ENCODE measurements at places on chromosomes 2 and 18. TPM values are rescaled to one million over a fixed set of nuclear protein-coding genes. Genes with fewer than 3 reads are reported as not detected.

Gene ACVR1C
- total RNA-seq = 6.9 TPM

Gene COL6A3
- total RNA-seq = 2.1 TPM

Gene NCK2
- total RNA-seq = 98.6 TPM

Gene XDH
- total RNA-seq = not detected

Gene TUBA3E
- not detected for total RNA-seq

Gene TDRD15
- total RNA-seq = 0.06 TPM

- H3K27me3 ChIP-seq = no peaks in the 10 kb centered on the region
- no peak overlapping the region for H3K27ac ChIP-seq
- no peaks in the 10 kb centered on the region for H3K36me3 ChIP-seq
- H3K4me1 ChIP-seq = no peaks in the 10 kb centered on the region
Measured at GRCh38 chr2:30073523-30073922, 73.3 kb upstream of the YPEL5 start.

- no peaks in the 10 kb centered on the region for H3K36me3 ChIP-seq
- no peak overlapping the region for H3K27ac ChIP-seq
Measured at GRCh38 chr2:178819992-178820391, 12.8 kb upstream of the TTN start.

DNA sequence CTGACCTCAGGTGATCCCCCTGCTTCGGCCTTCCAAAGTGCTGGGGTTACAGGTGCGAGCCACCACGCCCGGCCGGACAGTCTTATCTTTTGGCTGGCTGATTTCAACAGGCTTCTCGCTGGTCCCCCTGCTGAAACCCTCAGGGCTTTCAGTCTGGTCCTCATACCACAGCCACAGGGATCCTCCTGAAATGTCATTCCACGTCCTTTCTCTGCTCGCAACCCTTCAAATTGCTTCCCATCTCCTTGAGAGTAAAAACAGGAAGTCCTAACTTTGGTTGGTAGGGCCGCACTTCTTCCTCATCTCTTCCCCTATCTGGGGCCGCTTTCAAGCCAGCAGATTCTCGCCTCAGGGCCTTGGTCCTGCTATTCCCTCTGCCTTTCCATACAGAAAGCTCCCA is 1.4 kb upstream of the CAB39 start:
- peaks cover 23% of the 10 kb centered on the region for H3K4me1 ChIP-seq
- H3K4me3 ChIP-seq = no peak overlapping the region
- no peak for DNase-seq
- no peaks in the 10 kb centered on the region for H3K27me3 ChIP-seq
- no peak overlapping the region for H3K27ac ChIP-seq
- H3K36me3 ChIP-seq = no peaks in the 10 kb centered on the region

DNA sequence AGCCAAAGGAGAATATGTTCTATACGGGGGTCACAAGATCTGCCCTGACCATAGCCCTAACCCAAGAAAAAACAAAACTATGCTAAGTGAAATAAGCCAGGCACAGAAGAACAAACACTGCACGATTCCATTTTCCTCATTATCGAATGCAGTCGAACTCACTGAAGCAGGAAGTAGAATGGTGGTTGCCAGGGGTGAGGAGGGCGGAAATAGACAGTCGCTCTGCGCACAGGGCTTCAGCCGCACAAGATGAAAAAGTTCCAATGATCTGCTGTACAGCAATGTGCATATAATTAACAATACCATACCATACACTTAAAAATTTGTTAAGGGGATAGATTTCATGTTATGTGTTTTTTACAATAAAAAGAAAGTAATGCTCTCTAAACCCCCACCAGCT is 257.7 kb downstream of the TXNL1 start:
- no peak for DNase-seq
- no peak overlapping the region for H3K4me3 ChIP-seq
- H3K27ac ChIP-seq = no peak overlapping the region

- DNase-seq = no peak
- no peaks in the 10 kb centered on the region for H3K4me1 ChIP-seq
- H3K27me3 ChIP-seq = no peaks in the 10 kb centered on the region
- no peak overlapping the region for H3K4me3 ChIP-seq
- H3K36me3 ChIP-seq = no peaks in the 10 kb centered on the region
Measured at GRCh38 chr18:55998071-55998522, 410.1 kb upstream of the TCF4 start.

DNA sequence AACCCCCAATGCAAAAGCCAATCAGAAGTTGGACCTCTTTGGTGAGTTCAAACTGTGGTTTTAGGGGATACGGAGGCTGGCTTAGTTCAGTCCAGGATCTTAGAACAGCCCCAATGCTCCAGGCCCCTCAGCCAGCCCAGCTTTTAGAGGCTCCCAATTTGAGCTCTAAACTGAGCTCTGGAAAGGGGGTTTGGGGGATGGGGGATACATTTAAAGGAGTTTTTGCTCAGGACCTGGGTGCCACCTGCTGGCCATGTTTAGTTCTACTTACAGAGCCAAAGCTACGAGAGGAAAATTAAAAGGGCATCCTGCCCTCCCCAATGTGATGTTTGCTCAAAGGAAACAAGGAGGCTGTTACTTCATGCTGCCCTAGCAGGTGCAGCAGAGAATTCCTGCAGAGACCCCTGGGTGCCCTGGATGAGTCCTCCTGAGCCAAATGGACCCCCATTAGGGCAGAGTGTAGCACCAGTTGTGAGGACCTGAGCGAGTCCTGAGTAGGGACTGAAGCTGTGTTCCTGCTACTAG is 15.9 kb upstream of the TMEM214 start:
- no peaks in the 10 kb centered on the region for H3K27me3 ChIP-seq
- no peaks in the 10 kb centered on the region for H3K36me3 ChIP-seq
- peak; percentile 27 for DNase-seq
- no peak overlapping the region for H3K27ac ChIP-seq
- H3K4me1 ChIP-seq = no peaks in the 10 kb centered on the region
- H3K4me3 ChIP-seq = no peak overlapping the region

DNA sequence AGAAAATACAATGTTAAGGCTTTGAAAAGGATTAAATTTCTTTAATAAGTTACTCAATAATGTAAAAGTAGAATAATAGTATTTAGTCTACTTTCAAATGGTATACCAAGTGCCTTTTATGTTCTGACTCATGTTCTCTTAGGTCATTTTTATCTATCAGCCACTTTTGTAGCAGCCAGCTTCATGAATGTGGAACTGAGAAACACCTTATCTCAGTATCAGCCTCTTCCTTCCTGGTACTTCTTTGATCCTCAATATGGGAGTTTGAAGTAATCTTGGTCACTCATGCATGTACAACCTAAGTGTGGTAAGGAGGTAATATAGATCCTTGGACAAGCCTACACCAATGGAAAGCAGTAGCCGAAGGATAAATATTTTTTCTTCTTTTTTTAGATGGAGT is 180.4 kb upstream of the NRXN1 start:
- no peak for DNase-seq
- no peak overlapping the region for H3K4me3 ChIP-seq

DNA sequence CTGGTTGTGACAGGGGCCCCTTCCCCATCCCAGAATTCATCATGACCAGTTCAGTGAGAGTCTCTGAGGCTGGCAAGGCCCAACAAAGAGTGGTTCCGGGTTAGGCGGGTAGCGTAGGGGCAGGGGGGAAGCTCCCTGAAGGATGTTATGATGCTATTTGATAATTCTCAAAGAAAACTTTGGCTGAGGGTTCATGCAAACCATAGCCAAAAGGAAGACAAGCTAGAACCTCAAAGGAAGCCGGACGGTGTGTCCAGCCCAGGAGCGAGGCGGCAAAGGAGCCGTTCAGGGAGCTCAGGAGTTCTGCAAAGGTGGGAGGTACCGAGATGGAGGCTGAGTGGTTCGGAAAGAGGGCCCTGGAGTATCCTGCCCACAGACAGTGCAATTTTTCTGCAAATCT is 226.8 kb upstream of the RAB6C start:
- no peak for DNase-seq
- H3K27ac ChIP-seq = no peak overlapping the region
- no peaks in the 10 kb centered on the region for H3K27me3 ChIP-seq
- H3K4me3 ChIP-seq = no peak overlapping the region
- H3K36me3 ChIP-seq = no peaks in the 10 kb centered on the region
- no peaks in the 10 kb centered on the region for H3K4me1 ChIP-seq

DNA sequence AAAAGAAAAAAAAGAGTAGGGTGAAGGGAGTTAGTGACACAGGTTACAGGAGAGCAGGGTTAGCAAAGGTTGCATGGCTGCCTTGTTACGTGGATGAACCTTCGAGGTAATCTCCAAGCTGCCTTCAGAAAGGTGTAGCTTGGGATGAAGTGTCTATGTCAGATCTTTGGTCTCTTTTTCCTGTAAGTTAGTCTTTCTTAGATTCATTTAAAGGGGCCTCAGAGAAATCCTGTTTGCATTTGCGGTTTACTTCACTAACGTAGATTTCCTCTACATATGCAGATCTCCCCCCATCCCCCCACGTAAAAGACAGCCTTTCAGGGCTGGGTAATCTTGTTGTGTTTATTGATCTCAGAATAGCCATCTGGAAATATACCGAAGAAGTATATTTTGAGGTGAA is 83.7 kb downstream of the MTA3 start:
- H3K36me3 ChIP-seq = no peaks in the 10 kb centered on the region
- H3K4me3 ChIP-seq = no peak overlapping the region
- DNase-seq = peak; percentile 33
- H3K4me1 ChIP-seq = peaks cover 18% of the 10 kb centered on the region
- no peaks in the 10 kb centered on the region for H3K27me3 ChIP-seq
- no peak overlapping the region for H3K27ac ChIP-seq

- H3K4me1 ChIP-seq = peaks cover 10% of the 10 kb centered on the region
- no peak overlapping the region for H3K4me3 ChIP-seq
Measured at GRCh38 chr2:231677632-231678104, 30.7 kb upstream of the PTMA start.

DNA sequence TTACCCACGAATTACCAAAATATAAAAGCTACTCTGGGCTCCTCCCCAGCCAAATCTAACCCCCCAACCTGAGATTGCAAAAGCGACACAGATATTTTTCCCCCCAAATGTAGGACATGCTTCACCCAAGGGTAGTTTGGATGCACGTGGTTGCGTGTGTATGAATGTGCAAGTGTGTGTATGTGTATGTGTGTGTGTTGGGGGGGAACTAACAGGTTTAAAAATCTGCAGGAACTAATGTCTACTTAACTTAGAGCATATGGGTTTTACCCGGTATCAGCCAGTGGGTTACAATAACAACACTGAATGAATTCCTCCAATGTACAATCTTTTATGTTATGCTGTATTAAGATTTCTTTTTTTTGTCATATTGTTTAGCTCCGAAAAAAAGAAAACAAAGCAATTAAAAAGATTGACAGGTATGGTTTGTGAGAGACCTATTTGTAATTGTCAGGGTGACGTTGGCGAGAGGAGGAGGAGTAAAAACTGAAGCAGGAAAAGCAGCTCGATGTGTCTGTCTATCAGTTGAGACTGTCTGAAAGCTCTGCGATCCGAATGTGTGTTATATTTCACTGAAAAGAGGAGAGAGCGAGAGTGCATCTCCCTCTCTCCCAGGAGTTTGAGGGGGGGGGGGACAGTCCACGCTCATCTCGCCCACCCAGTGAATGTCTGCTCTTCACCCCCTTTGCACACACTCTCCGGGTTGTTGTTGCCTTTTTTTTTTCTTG is at the start of gene TSHZ1:
TSHZ1 (plus strand) TSS at position 524 of the 728 bp plus-strand sequence. CDS start 1,080 bp downstream, outside the sequence.
- H3K36me3 ChIP-seq = no peaks in the 10 kb centered on the region
- no peaks in the 10 kb centered on the region for H3K27me3 ChIP-seq
- DNase-seq = peak; percentile 90
- H3K4me3 ChIP-seq = peak within 1 kb of the TSS; percentile 91
- peak within 1 kb of the TSS; percentile 80 for H3K27ac ChIP-seq
- peaks cover 62% of the 10 kb centered on the region for H3K4me1 ChIP-seq

- H3K27me3 ChIP-seq = no peaks in the 10 kb centered on the region
- no peak overlapping the region for H3K27ac ChIP-seq
- H3K4me1 ChIP-seq = peaks cover 34% of the 10 kb centered on the region
- H3K4me3 ChIP-seq = no peak overlapping the region
- DNase-seq = no peak
Measured at GRCh38 chr2:236369661-236370062, 105.5 kb upstream of the ASB18 start.

DNA sequence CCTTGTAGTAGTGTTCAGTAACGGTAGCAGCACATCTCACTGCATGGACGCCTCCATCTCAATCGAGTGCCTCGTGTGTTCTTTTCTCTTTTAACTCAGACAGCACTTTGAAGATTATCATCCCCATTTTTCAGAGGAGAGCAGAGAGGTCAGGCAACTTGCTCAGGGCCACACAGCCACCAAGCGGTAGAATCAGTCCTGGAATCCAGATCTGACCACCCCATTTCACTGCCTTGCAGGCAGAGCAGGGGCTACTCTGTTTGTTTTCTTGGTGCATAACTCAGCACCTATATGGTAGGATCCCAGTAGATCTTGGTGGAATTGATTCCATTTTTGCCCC is 129.5 kb downstream of the SMAD7 start:
- H3K4me1 ChIP-seq = peaks cover 12% of the 10 kb centered on the region
- DNase-seq = no peak
- H3K27me3 ChIP-seq = no peaks in the 10 kb centered on the region

DNA sequence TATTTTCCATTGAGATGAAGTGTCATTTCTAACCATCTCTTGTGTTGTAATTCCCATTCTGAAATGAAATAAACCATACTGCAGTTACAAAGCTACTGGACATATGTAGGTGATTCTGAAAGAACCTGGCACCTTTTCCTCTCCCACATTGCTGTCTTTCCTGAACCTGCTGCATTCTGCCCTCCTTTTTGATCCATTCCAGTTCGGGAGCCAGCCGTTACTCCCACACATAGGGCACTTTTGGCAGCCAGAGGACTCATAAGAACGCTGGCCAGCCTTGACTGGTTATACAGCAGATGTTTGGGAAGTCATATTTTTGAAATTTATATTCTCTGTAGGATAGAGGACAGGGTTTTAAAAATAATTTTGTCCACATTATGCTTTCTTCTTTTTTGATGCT is 369.8 kb upstream of the CDH7 start:
- H3K27me3 ChIP-seq = no peaks in the 10 kb centered on the region
- no peaks in the 10 kb centered on the region for H3K36me3 ChIP-seq
- no peak overlapping the region for H3K27ac ChIP-seq
- no peak overlapping the region for H3K4me3 ChIP-seq
- DNase-seq = no peak
- H3K4me1 ChIP-seq = no peaks in the 10 kb centered on the region

- no peak overlapping the region for H3K27ac ChIP-seq
- H3K36me3 ChIP-seq = no peaks in the 10 kb centered on the region
- H3K27me3 ChIP-seq = peaks cover 9% of the 10 kb centered on the region
- DNase-seq = no peak
Measured at GRCh38 chr2:42488297-42488696, 5.5 kb downstream of the KCNG3 start.

Data from CD4-positive, alpha-beta memory T cell (primary cell).